NCI-H2171 (cell line): ENCODE measurements at places on chromosomes 5 and 9.

DNA sequence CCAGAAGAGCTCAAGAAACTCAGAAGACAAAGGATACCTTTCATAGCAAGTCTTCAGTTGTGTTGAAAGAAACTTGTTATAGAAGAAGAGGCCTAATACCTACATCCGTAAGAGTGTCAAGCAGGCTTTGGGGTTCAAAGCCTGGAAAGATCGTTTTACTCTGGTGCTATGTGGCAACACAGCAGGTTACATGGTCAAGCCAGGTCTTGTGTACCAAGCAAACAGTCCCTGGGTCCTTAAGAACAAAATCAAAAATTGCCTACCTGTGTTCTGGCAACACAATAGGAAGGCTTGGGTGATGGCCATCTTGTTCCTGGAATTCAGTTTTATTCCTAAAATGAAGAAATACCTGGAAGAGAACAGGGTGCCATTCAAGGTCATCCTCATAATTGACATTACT is 32.0 kb upstream of the LRRC19 start:
- DNase-seq = no peak

GRCh38 chr5:80686757-80687156 is 32.0 kb upstream of the DHFR start:
- DNase-seq = no peak

DNA sequence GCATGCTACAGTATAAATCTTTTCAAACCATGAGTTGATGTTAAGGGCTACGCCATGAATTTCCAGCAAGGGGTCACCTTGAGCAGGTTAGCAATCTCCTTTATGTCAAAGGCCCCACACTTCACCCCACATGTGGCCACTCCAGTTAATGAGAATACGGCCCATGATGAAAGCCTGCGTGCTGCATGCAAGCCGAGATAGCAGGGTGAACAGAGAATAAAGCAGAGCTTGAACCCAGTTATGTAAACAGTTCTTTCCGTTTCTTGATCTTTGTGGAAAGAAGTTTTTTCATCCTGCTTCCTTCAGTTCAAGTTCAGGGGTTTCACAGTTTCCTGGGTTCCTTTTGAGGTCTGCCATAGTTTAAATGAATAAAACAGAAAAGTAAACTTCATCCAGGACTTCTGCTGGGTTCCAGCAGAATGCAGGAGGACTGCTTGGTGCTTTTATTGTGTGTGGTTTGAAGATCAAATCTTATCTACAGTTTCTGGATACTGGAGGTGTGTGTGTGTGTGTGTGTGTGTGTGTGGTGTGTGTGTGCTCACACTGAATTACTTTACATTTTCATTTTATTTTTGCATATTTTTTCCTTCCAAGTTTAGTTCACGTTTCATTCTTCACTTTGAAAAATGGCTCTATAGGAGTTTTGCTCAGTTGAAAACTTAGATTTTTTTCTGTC is 87.1 kb downstream of the HMHB1 start:
- DNase-seq = no peak

DNA sequence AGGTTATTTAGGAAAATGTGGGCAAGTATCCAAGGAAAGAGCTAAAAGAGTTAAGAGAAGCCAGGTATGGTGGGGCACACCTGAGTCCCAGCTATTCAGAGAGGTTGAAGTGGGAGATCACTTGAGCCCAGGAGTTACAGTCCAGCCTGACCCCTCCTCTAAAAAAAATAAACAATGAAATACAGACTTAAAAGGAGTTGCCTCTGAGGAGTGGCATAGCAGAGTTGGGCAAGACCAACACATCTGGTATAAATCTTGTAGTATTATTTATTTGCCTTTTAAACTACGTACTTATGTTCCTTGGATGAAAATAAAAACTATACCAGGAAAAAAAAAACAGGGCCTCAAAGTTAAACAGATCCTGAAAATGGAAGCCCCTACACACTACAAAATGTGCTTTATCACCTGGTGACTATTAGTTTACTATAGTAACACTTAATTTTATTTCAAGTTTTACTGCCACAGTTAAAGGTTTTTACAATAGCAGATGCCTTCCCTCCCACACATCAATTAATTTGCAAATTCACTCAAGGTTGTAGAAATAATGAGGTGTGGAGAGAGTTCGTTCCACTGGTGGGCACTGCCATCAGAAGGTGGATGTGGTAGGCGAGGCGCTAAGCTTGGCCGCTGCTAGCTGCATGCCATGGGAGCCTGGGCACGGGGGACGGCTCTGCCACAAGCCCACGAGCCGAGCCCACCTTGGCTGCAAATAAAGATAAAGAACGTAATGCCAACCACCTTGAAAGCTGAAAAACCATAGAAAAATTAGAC is 48.0 kb downstream of the MED27 start:
- no peak for DNase-seq

- no peak for DNase-seq
Observed at GRCh38 chr5:32600054-32600622, 14.8 kb downstream of the SUB1 start.

DNA sequence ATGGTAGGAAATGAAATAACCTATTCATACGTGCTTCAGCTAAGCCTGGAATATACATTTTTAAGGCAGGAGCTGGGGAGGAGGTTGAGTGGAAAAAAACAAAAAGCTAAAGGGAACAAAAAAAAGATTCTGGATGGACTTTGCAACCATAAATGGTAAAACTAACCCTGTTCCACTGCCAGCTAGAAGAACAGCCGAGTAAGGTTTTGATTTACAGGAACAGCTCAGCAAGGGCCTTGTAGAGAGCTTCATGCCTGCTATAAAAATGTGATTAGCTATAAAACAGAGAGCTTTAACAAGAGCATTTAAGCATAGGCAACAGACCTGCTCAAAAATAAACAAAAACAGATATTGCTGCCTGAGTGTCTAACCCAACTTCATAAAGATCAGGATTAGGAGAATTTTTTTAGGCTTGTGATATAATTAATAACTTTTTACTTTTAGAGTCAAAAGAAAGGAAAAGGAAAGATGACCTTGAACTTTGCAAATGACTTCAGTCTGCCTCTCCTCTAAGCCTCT is 194.8 kb downstream of the FBXL7 start:
- DNase-seq = no peak

DNA sequence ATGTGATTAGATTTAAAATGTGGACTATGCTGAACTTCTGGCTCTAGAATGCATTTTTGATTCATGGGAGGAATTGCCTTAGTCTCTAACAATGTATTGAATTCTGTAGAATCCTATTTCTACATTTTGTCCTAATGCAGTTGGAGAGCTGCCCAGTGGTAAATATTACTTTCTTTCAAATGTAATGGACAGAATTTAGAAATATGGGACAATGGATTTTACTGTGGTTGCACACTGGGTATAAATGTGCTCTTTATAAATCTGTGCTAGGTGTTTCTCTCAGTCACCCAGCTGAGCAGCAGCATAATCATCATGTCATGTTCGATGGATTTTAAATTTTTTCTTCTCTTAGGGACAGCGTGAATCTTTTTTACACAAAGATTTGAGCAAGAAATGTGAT is 141.7 kb downstream of the ADGRV1 start:
- DNase-seq = no peak

DNA sequence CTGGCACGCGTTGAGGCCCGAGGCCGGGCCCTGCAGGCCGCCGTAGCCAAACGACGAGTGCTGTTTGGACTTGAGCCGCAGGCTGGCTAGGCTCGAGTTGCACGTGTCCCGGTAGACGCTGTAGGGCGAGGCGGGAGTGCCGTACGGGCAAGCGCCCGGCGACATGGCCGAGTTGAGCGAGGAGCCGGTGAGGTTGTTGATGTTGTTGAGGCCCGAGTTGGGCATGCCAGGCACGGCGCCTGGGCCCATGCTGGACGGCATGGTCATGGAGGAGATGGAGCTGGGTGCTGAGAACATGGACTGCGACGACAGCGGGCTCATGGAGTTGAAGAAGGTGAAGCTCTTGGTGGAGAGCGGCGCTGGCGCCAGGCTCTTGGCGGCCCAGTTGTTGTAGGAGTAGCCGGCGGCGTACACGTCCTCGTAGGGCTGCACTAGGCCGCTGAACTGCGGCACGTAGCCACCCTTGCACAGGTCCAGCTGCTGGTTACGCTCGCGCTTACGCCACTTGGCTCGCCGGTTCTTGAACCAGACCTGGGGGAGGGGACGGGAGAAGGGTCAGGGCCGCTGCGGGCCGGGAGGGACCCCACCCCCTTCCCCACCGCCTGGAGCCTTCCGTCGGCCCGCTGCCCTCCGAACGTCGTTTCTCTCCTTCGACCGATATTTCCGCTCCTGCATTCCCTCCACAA is 5.1 kb downstream of the PITX1 start:
- no peak for DNase-seq

- no peak for DNase-seq
Observed at GRCh38 chr9:93121316-93122241, 12.5 kb downstream of the NINJ1 start.

- DNase-seq = no peak
Observed at GRCh38 chr5:133705331-133705730, 93.0 kb upstream of the FSTL4 start.

GRCh38 chr5:90308787-90309585 is 100.6 kb downstream of the CETN3 start:
- DNase-seq = no peak
